ENCODE measurements at places on chromosomes 12 and 14.

- DNase-seq, result no peak
Observed at GRCh38 chr14:32594766-32595165, 265.7 kb downstream of the AKAP6 start.

DNA sequence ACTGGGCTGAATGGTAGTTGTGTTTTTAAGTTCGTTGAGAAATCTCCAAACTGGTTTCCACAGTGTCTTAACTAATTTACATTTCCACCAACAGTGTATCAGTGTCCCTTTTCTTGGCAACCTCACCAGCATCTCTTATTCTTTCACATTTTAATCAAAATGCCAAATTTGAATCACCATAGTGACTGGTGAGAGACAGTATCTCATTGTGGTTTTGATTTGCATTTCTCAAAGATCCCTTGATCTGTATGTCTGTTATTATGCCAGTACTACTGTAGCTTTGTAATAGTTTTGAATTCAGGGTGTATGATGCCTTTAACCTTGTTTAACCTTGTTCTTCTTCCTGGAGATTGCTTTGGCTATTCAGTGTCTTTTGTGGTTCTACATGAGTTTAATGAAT is 2.2 kb upstream of the EIF2S3B start:
- no peak for DNase-seq

DNA sequence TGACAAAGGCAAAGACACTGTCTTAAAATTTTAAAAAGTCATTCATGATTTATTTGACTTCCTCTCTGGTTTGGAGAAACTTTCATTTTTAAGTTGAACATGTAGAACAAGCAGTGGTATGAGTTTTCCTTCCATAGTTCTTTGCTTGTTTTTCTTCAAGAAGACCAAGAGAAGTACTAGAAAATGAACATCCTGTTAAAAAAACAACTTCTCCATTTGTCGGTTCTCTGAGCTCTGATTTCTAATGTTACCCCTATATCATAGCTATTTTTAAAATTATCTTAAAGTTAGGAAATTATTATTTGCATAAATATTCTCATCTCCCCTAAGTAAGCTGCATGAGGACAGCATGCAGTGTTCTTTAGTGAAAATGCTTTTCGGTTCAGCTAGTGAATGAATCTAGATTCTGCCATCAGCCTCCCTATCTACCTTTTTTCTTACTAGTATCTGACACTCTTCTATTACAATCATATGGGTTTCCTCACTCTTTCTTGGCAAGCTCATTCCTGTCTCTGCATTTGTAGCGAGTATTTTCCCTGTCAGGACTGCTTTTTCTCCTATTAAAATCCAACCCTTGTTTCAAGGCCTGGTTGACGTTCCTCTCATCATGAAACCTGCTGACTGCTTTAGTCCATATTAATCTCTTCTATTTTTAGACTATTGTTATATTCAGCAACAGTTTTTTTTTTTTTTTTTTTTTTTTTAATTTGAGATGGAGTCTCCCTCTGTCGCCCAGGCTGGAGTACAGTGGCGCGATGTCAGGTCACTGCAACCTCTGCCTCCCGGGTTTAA is 15.8 kb downstream of the DIP2B start:
- no peak for DNase-seq

- DNase-seq, result no peak
Observed at GRCh38 chr14:29264865-29265264, 498.3 kb downstream of the FOXG1 start.

DNA sequence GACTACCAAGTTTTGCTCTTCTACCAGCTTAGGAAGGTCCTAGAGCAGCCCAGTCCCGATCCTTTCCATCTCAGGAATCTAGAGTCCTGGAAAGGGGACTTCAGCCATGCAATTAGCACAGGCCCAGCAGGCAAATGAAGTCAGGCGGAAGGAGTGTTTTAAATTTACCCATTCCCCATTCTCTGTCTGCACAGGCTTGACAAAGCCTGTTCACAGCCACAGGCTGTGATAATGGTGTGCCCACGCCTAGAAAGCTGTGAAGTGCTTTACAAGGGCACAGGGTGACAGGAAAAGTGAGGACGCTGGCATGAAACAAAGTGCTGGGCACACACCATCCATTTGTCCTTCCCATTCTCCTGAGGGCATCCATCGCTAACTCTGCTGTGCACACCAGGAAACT is 79.0 kb downstream of the PITPNM2 start:
- DNase-seq, result no peak

DNA sequence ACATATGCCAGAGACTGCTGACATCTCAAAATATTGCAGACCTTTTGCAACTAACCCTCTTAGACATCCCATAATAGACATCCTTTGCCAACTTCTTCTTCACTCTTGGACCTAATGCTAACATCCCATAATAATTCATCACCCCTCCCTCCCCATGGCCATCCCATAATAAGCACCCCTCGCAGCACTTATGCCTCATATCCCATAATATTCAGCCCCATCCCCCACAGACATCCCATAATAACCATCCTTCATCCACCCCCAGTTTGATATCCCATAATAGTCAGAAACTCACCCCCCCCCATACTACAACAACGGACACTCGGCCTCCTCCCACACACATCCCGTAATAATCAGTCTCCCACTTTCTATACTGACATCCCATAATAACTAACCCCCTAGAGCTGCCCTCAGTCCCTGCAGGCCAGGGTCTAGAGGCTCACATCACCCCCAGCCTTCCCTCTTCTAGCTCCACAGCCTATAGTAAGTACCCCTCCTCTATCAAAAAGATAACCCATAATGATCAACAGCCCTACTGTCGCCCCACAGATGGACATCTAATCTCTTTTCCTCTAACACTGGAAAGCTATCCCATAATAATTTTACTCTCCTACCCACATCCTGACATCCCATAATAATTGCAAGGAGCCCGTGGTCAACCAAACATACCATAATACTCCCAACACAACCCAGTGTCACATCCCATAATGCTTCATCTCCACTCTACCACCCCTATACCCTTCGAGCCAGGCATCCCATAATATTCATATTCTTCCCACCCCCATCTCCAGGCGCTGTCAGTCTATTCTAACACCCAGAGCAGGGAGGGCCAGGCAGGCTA is 792 bp upstream of the CHD4 start:
- peak; percentile 67 for DNase-seq

GRCh38 chr14:104855532-104856090 is 9.5 kb upstream of the CEP170B start:
- no peak for DNase-seq

DNA sequence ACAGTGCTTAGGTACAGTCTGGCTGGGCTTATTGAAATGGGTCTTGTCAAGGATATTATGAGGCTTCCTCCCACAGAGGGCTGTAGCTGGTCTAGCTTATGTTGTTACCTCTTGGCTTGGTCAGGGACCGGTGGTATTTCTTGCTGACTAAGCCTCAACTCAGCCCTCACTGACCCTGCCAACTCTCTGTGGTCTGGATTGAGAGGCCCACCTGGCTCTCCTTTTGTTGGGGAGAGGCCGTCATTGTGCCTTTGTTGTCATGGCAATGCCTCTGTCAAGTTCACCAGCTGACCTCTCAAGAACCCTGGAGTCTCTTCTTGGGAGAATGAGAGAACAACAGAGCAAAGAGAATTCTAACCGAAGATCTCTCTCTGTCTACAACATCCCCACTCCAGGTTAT is 245.6 kb upstream of the NPAS3 start:
- DNase-seq, result no peak

GRCh38 chr12:12673296-12673695 is 22.7 kb downstream of the GPR19 start:
- peak; percentile 65 for DNase-seq

- DNase-seq, result no peak
Observed at GRCh38 chr12:120962532-120963020, 15.8 kb upstream of the HNF1A start.

GRCh38 chr12:91316907-91317269 is 134.3 kb upstream of the DCN start:
- no peak for DNase-seq

- DNase-seq, result no peak
Observed at GRCh38 chr12:59322473-59322872, 273.4 kb upstream of the SLC16A7 start.

DNA sequence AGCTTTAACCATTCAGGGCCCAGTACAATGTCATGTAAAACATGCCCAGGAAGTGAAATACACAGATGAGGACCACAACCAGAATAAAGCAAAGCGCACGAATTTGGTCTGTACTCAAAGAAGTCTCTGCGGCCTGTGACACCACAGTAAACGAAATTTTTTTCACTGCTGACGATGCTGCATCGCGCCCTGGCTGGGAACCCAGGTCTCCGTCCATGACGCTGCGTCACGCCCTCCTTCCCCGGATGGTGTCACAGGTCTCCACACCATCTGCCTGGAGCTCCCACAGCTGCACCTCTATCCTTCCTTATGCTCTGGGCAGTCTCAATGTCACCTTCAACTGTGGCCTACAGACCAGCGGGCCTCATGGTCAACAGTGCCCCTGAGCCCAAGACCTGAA is 17.8 kb downstream of the ANKLE2 start:
- DNase-seq, result no peak

DNA sequence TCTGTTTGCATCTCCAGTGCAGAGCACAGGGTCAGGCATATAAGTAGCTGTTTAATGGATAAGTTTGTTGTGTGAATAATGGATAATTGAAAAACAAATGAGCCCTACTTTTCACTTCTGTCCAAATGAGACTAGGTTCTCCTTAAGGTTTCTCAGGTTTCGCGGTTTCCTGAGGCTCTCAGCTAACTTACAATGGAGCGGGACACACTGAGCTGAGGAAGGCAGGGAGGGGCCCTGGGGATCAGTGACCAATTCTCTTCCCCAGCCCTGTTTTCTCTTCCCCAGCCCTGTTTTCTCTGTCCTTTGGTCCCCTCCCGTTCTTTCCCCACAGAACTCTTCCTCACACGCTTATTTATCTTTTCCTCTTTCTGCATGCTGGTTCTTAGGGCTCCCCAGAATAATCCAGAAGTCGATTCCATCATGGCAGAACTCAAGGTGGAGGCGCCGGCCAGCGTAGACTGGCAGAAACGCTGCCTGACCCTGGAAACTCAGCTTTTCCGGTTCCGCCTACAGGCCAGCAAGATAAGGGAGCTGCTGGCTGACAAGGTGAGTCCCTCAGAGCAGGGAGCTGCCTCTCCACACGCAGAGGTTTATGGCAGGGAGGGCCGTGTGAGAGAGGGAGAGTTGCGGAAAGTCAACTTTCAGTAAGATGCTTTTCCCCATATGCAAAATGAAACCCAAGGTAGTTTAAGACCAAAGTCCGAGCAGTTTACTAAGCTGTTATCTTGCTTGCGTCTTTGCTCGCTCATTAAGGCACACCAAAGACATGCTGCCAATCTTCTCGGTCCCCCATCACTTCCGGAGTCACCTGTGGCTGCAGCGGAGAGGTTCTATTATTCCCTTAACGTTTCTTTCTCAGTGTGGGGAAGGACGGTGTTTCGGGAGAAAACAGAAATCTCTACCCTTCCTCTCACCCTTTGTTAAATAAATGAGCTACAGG is 8.6 kb downstream of the PLEKHH1 start:
- DNase-seq, result no peak

GRCh38 chr14:24556756-24557155 is 19.3 kb downstream of the CTSG start:
- no peak for DNase-seq

GRCh38 chr12:70486588-70486987 is 120.5 kb downstream of the KCNMB4 start:
- no peak for DNase-seq

GRCh38 chr12:19778172-19778571 is 338.9 kb downstream of the AEBP2 start:
- no peak for DNase-seq

DNA sequence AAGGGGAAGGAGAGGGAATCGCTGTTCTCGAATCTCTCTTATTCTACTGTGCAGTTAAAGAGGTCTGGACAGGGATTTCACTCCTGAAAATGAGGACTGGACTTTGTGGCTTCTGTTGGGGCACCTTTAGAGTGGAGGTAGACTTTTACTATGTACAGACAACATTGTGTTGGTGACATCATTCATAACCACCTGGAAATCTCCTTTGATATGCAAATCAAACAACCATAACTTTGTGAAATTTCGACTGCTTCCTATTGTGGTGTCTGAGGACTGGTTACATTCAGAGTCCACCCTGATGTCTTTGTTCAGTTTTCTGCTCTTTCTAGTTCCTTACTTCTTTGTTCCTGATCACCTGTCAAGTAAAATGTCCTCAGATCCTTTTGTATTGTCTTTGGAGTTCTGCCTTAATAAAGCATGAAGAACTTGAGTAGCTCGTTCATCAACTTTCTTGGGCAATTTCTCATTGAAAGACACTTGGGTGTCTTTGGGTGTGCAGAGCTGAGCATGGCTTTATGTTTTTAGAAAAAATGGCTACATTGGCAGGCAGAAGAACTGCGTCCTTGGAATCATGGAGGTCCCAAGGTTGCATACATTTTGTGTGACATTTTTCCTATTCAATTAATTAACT is 29.8 kb downstream of the LRRK2 start:
- DNase-seq, result no peak

DNA sequence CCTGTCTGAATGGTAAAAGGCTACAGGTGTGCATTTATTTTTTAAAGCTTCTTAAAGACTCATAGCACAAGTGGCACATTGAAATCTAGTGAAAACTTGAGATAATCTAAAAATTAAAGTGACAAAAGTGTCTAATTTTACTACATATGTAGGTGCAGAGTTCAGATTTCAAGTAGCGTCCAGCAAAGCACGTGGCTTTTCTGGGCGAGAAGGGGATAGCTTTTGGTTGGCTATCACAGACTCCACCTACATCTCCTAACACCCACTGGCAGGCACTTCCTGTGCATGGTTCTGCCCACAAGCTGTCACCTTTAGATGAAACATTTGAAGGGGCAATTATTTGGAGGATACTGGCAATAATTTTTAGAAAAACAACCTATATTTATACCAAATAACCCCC is 1.9 kb upstream of the PITPNM2 start:
- DNase-seq, result no peak

GRCh38 chr12:40010899-40011774 is 94.7 kb downstream of the SLC2A13 start:
- peak; percentile 35 for DNase-seq

DNA sequence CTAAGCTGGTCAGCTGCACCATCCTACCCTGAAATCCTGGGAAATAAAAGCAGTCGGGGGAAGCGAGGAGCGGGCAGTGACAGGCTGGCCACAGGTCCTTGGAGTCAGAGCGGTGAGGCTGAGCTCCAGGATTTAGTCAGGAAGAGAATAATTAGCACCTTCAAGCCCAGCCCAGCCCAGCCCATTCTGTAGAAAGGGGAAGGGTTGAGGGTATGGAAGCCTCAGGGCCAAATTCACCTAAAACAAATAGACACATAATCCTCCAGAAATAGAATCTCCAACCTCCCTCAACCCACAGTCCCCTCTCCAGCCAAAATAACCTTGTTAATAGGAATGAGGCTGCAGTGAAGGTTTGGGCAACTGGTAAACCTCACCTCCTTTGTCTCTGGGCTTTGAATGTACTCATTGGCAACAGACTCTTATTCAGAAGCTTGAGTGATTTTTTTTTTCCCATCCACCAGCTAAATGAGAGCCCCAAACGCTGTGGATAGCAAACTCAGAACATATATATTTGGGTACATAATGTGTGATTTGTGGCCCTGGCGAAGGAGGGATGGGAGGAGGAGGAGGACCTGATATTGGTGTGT is 334.1 kb downstream of the DPF3 start:
- no peak for DNase-seq

Data from GM12878 (cell line).